ENCODE measurements at places on chromosomes 2 and 18. TPM values are rescaled to one million over a fixed set of nuclear protein-coding genes. Genes with fewer than 3 reads are reported as not detected.

The CHST10 gene
- 26.9 TPM for total RNA-seq

The SERPINB12 gene
- total RNA-seq = not detected

The AGXT gene
- total RNA-seq = not detected

The CIB4 gene
- not detected for total RNA-seq

The ST8SIA5 gene
- total RNA-seq = 9.4 TPM

The AP1S3 gene
- 26.6 TPM for total RNA-seq

The AQP12A gene
- not detected for total RNA-seq

The ANKRD53 gene
- 2.3 TPM for total RNA-seq

The DLX2 gene
- not detected for total RNA-seq

The GKN1 gene
- not detected for total RNA-seq

The ZAP70 gene
- total RNA-seq = 0.45 TPM

All from cerebellum (tissue), 4 donors.